ENCODE measurements at places on chromosomes 7 and 10.

GRCh38 chr10:132066186-132066585 is 440 bp downstream of the JAKMIP3 start:
- DNase-seq = no peak

GRCh38 chr7:3722396-3722922 is 421.4 kb downstream of the SDK1 start:
- DNase-seq = peak; percentile 55

GRCh38 chr7:121608785-121609184 is 212.7 kb upstream of the FAM3C start:
- no peak for DNase-seq

- DNase-seq = no peak
Measured at GRCh38 chr10:28199941-28200340, 102.9 kb downstream of the MPP7 start.

GRCh38 chr10:80191589-80192270 is 13.6 kb downstream of the ANXA11 start:
- DNase-seq = no peak

GRCh38 chr10:59654007-59654406 is 55.6 kb downstream of the SLC16A9 start:
- no peak for DNase-seq

GRCh38 chr10:87622314-87623004 is 37.2 kb upstream of the PAPSS2 start:
- no peak for DNase-seq

- DNase-seq = peak; percentile 34
Measured at GRCh38 chr7:28921822-28922221, 36.3 kb downstream of the TRIL start.

GRCh38 chr7:5426226-5426475 is 2.5 kb upstream of the TNRC18 start:
- DNase-seq = peak; percentile 10

GRCh38 chr7:73827567-73828106 is 3.2 kb upstream of the CLDN4 start:
- DNase-seq = no peak

- DNase-seq = no peak
Measured at GRCh38 chr10:126312167-126312566, 76.1 kb downstream of the ADAM12 start.

DNA sequence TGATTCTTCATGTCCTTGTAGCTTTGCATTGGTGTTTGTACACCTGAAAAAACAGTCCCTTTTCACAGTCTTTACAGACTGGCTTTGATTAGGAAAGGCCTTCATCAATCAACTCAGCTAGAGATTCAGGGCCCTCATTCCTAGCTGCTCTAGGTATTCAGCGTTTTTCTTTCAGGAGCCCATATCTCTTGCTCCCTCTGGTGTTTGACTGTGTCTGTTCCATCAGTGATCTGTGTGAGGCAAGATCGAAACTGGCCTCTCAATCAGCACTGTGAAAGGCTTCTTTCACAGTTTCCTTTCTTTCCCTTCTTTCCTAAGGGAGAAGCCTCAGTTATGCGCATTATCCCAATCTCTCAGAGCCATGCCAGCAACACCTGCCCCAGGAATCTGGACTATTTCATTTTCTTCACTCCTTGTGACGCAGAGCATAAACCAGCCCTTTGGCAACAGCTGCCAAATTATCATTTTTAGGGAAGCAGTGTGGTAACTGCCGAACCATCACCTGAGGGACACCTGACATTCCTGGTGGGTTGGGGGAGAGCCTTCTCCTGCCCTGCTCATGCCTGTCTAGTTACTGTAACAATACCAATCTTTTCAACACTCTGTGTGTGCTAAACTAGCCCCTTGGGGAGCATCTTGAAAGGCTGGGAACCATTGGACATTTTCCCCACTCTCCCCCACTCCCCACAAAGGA is 75.7 kb upstream of the CCDC71L start:
- peak; percentile 56 for DNase-seq

GRCh38 chr7:51778121-51778520 is 461.5 kb upstream of the COBL start:
- DNase-seq = no peak

DNA sequence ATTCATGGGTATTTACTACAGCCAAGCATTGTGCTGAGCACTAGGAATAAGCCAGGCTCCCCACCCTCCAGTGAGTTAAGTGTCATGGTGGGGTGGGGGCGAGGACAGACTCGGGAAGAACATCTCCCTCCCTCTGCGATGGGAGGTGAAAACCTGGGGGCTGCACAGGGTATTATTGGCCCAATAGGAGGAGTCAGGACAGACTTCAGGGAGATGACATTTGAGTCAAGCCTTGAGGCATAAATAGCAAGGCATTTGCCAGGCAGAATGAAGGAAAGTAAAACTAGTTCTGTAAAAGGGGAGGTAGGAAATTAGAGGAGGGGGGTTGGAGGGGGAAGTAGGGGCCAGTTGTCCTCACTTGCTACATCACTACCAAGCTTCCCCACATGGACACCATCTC is 18.9 kb downstream of the NKX2-3 start:
- DNase-seq = no peak

- DNase-seq = no peak
Measured at GRCh38 chr10:100744136-100744986, 1.0 kb upstream of the PAX2 start.

- DNase-seq = no peak
Measured at GRCh38 chr7:102890292-102890970, 22.4 kb upstream of the LRRC17 start.

GRCh38 chr7:27100694-27101170 is 1.8 kb downstream of the HOXA2 start:
- DNase-seq = no peak

GRCh38 chr7:103833401-103833800 is 156.1 kb downstream of the RELN start:
- no peak for DNase-seq

GRCh38 chr10:30359373-30360206 is 10.5 kb upstream of the MTPAP start:
- DNase-seq = peak; percentile 65

- DNase-seq = no peak
Measured at GRCh38 chr10:95814011-95814727, 58.2 kb downstream of the ENTPD1 start.

GRCh38 chr7:115356999-115357702 is 435.3 kb downstream of the MDFIC start:
- no peak for DNase-seq

DNA sequence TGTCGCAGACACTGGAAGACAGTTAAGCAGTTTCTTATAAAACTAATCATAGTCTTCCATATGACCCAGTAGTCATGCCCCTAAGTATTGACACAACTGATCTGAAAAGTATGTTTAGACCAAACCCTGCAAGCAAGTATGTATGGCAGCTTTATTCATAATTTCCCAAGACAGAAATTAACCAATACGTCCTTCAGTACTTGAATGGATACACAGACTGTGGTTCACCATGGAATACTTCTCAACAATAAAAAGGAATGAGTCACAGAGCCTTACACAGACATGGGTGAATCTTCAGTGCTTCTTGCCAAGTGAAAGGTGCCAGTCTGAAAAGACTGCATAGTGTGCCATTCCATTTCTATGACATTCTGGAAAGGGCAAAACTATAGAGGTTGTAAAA is 50.2 kb upstream of the AKR1E2 start:
- no peak for DNase-seq

DNA sequence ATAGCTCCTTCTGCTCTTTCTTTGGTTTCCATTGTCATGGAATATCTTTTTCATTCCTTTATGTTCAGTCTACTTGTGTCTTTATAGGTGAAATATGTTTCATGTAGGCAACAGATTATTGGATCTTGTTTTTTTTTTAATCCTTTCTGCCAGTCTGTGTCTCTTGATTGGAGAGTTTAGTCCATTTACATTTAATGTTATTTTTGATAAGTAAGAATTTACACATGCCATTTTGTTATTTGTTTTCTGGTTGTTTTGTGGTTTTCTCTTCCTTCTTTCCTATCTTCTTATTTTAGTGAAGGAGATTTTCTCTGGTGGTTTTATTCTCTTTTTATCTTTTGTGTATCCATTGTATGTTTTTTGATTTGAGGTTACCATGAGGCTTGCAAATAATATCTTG is 52.5 kb upstream of the TAS2R16 start:
- no peak for DNase-seq

DNA sequence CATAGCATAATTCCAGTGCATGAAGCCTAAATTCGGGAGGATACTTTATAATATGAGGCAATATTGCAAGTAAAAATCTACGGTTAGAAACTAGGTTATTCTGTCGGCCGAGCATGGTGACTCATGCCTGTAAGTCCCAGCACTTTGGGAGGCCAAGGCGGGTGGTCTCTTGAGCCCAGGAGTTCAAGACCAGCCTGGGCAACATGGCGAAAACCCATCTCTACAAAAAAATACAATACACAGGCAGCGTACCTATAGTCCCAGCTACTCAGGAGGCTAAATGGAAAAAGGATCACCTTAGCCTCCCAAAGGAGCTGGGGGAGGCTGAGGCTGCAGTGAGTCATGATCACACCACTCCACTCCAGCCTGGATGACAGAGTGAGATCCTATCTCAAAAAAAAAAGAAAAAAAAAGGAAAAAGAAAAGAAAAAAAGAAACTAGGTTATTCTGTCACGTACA is 14.2 kb downstream of the SKAP2 start:
- no peak for DNase-seq

DNA sequence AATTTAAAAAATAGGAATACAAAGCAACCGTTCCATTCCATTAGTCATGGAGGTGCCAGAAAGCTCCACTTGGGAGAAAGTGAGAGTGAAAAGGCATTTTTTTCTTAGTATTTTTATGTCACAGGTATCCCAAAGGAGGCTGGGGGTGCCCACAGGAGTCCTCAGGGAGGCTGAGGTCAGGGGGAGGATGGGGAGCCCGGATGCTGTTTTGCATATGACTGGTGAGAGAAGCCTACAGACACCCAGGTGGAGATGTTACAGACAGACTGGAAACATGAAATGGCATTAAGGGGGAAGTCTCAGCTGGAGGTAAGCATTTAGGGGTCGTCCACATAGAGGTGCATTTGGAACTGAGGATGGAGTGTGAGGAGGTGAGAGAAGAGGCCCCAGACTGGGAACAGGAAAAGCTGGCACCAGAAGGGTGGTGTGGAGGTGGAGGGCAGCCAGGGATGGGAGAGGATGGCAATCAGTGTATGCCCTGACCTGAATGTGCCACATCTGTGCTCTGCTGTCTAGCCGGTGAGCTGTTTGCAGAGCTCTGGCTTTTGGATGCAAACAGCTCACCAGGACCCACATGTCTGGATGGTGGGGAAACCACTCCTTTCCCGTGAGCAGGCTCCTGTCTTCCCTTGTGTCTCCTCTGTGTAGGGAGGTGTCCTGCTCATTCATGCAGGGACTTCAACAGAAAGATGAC is 101.1 kb downstream of the RAMP3 start:
- no peak for DNase-seq

GRCh38 chr10:90276894-90277475 is 575.6 kb downstream of the KIF20B start:
- DNase-seq = no peak

- DNase-seq = peak; percentile 76
Measured at GRCh38 chr7:138738551-138739335, 37.6 kb upstream of the SVOPL start.

DNA sequence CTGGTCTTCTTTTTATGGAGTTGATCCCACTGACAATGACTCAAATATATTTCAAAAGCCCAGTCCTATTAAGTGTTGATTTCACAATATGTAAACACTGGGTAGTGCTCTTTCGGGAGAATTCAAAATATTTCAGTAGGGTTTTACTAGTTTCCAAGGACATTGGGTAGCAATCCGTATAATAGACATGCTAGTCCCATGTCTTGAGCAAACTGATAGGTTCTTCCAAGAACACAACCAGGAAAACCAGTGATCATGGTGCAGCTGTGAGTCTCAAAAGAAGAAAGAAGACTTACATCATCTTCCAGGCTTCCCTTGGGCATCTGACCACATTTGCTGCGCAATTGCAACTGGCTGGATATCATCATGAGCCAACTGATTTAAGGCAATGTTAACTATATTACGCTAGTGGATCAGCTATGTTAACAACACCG is 59.3 kb upstream of the APBB1IP start:
- no peak for DNase-seq

- DNase-seq = no peak
Measured at GRCh38 chr10:124214610-124215375, 121.4 kb upstream of the CHST15 start.

DNA sequence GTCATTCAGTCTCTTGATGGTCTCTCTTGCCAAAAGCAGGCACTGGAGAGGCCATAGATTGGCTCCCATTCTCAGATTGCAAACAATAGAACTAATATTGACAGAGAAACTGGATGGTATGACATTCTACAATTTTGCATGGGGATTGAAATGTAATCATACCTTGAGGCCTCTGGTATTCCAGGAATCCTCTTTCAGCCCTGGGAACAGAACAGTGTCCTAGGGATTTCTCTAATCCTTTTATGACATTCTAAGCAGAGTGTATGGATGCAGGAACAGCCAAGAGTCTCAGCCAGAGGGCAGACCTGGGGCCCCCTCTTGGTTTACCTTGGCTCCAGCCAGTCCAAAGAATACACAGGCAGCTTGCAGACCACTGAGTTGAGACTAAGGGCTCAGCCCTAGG is 206.4 kb downstream of the KCNMA1 start:
- no peak for DNase-seq

GRCh38 chr7:156475666-156476065 is 164.9 kb upstream of the RNF32 start:
- no peak for DNase-seq

DNA sequence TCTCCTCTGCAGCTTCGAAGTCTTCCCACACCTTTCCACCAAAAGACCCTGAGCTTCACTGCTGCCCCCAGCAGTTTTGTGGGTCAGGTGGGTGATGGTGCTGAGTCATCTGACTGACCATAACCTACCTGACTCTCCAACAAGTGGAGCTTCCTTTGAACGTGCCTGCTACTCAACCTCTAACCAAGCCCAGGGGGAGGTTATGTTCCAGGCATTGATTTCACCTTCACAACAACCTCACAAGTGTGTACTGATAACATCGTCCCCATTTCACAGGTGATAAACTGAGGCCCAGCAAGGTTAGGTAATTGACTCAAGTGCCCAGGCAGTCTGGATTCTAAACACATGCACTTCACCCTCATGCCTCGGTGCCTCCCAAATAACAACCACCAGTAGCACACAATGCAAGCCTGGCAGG is 66.7 kb downstream of the DLG5 start:
- no peak for DNase-seq
